Heart right ventricle (tissue), 16 donors: ENCODE measurements at places on chromosomes 7 and 10. TPM values are rescaled to one million over a fixed set of nuclear protein-coding genes. Genes with fewer than 3 reads are reported as not detected.

CCDC201 gene
- total RNA-seq: not detected

VPS37D gene
- total RNA-seq: 2.8 TPM

ITGB1 gene
- total RNA-seq: 580 TPM

TSPAN15 gene
- 8.4 TPM for total RNA-seq

MRLN gene
- total RNA-seq: not detected

DNAJB6 gene
- total RNA-seq: 193 TPM

NUTM2A gene
- 3.4 TPM for total RNA-seq

EMX2 gene
- not detected for total RNA-seq

DNA sequence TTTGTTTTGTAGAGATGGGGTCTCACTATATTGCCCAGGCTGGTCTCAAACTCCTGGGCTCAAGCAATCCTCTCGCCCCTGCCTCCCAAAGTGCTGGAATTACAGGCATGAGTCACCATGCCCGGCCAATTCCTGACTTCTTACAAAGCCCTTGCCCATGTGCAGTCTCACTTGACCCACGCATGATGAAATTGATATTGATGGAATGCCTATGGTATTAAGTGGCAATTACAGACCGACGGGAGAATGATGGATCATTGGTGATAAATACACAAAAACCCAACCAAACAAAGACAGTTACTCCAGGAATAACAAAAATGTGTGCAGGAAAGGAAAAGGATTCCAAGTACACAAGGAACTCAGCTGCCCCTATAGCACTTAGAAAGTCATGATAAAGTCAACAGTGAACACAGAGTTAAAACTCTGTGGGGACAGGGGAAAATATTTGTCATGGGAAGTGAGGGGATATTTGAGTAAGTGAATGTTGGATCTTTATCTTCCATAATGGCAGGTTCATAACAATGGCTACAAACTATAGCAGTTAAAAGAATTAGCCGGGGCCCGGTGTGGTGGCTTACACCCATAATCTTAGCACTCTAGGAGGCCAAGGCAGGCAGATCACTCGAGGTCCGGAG lies 21.6 kb downstream of the HIP1 start:
- no peak for DNase-seq

DNA sequence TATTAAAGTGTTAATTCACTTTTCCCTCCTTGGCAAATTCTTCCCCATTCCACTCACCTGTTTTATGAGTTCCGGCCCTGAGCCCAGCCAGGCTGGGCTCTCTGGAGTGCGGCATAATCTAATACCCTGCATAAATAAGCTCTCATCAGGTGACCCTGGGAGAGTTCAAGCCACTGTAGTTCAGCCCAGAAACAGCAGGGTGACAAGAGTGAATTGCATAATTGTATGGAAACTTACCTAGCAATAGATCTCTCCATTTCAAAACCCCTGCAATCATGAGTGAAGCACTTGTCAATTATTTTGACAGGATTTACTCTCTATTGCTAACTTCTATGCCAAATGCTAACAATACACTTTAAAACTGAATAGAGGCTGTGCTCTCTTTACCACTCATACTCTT lies 94.7 kb downstream of the OSBPL3 start:
- no peak for DNase-seq

- no peak for DNase-seq
Observed at GRCh38 chr10:59133841-59134593, 42.4 kb upstream of the PHYHIPL start.

DNA sequence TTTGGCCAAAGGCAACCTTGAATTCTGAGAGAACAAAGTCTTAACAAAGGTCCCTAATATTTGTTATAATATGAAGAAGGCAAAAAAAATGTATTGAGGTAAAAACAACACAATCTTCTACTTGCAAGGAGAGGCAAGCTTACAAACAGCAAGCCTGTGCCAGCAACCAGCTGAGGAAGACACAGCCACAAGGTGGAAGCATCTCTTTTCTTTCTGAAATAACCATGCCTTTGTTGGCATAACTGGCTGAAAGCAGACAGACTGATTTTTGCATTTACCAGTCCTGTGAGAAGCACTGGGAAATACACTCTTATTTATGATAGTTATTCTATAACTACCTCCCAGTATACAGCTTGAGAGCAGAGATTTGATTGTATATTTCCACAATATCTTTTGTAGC lies 292.0 kb downstream of the PHTF2 start:
- no peak for DNase-seq

GRCh38 chr7:92678291-92678920 lies 88.2 kb upstream of the FAM133B start:
- DNase-seq: no peak

DNA sequence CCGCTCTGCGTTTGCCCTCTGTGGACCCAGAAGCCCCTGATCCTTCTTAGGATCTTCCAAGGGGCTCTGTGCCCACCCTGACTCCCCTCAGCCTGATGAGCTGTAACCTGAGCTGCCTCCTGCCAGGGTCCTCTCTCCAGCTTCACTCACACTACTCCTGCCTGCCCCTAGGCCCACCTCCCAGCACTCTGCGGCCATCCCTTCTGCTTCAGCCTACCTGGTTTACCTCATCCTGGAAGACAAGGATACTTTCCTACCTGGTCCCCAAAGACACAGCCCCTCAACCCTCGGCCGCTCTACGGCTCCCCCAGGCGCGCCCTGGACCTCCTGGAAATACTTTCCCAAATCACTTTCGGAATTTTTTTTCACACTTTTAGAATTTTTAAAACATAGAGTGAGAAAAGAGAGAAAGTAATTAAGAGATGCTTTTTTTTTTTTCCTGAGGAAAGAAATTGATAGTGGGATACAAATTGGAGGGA lies 6.4 kb upstream of the ZNF862 start:
- no peak for DNase-seq

DNA sequence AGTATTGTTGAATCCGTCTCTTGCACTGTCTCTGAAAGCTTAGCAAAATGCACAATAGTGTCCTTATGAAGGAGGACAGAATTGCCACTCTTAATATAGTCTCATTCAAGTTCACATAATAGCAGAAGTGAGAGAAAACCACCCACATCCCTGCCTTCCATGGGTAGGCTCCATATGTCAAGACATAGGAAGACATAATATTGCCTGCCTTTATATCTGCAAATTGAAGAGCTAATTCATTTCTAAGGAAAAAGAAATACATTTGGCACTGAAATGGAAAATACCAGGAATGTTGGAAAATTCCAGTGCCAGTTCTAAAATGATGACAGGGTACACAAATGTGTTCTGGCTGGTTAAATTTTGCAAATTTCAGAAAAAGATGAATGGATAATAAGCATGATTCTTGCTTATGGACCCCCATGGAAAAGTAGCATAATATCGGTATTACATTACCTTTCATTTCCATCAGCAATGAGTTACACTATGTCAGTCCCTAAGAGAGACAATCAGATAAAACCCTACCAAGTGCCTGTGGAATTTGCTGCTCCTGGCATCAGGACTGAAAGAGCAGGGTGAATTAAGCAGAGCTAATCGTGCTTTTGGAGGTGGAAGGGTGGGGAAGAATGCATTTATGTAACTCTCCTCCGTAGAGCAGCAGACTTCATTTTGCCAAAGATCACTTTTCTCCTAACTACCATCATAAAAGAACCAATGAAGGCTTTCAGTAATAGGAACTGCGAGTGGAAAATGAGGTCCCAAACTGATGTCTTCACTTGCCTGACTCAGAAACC lies 312.6 kb downstream of the FGFR2 start:
- DNase-seq: no peak

DNA sequence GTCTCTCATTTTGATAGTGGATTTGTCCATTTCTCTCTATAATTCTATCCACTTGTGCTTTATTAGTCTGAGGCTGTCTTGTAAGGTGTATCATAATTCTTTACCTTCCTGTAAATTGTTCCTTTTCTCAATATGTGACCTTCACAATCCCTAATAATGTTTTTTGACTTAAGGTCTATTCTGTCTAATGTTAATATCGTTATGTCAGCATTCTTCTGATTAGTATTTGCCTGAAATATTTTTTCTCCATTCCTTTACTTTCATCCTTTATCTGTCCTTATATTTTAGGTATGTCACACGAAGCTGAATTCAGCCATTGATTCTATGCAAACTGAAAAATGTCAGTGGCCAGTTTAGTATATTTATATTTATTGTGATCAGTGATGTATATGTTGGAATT lies 99.8 kb downstream of the HBP1 start:
- no peak for DNase-seq

GRCh38 chr7:66099551-66100407 lies 14.9 kb upstream of the CRCP start:
- peak; percentile 40 for DNase-seq

GRCh38 chr10:14156104-14156503 lies 174.6 kb downstream of the FRMD4A start:
- no peak for DNase-seq

GRCh38 chr10:86151613-86152012 lies 215.0 kb downstream of the GRID1 start:
- DNase-seq: no peak

- peak; percentile 23 for DNase-seq
Observed at GRCh38 chr10:75404815-75405597, 3.4 kb upstream of the ZNF503 start.

GRCh38 chr7:141198194-141198958 lies 124.5 kb downstream of the TMEM178B start:
- no peak for DNase-seq
